Muscle of leg (tissue), 16 donors: ENCODE measurements at places on chromosomes 5 and 9. TPM values are rescaled to one million over a fixed set of nuclear protein-coding genes. Genes with fewer than 3 reads are reported as not detected.

LYRM7 gene
- total RNA-seq = 10.3 TPM

GABBR2 gene
- 0.35 TPM for total RNA-seq

GABRA1 gene
- total RNA-seq = 0.13 TPM

GFI1B gene
- total RNA-seq = 0.13 TPM

PCDHGA10 gene
- total RNA-seq = 3.0 TPM

CYLC2 gene
- not detected for total RNA-seq

GARNL3 gene
- 20.2 TPM for total RNA-seq

PLEKHG4B gene
- total RNA-seq = 1.1 TPM

REEP5 gene
- total RNA-seq = 37.8 TPM

ZDHHC11B gene
- total RNA-seq = 3.8 TPM
